ENCODE measurements at places on chromosomes 12 and 14.

- no peak for DNase-seq
Measured at GRCh38 chr14:73762375-73762822, 48.2 kb upstream of the PNMA1 start.

GRCh38 chr12:23555825-23556207 is 393.7 kb downstream of the SOX5 start:
- DNase-seq = no peak

- no peak for DNase-seq
Measured at GRCh38 chr14:36997843-36998242, 174.6 kb downstream of the SLC25A21 start.

DNA sequence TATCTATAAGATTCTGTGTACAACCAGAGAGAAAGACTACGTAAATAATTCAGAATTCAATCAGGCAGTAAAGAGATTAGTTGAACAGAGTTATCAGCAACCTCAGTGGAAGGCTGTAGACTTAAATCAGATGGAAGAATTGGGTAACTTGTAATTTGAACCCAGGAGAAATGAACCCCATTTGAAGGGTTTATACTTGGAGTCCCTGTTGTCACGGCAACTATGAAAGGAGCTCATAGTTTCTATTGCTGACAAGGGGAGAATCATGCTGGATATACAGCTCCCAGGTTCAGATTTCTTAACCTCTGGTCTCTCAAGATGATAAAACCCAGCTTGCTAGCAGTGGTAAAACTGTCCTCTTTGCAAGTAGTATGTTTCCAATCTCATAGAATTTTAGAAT is 54.4 kb upstream of the BMP4 start:
- no peak for DNase-seq

DNA sequence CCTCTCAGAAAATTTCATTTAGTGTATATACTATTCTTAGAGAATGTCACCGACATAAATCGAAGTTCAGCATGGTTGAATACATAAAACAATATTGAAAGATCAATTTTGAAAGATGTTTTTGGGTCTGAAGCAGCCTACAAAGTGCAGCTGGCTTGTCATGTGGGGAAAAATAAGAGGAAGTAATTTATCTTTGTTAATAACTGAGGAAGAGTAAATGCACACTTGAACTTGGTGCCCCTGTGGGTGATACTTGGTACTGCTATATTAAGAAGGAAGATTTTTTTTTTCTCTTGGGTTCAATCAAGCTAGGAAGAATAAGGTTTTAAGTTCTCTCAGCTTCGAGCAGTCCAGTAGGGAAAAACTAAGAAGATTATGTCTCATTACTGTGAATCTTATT is 661.3 kb downstream of the RPL10L start:
- no peak for DNase-seq

- no peak for DNase-seq
Measured at GRCh38 chr12:115571446-115571845, 706.0 kb downstream of the MED13L start.

GRCh38 chr12:93085383-93086287 is 156.5 kb upstream of the EEA1 start:
- DNase-seq = no peak

All from activated T-helper 1 cell treated with anti-CD3 and anti-CD28 coated beads, Interleukin-2, amount 50 U/mL, for 16 hours (primary cell).